ENCODE measurements at places on chromosomes 16 and 17.

DNA sequence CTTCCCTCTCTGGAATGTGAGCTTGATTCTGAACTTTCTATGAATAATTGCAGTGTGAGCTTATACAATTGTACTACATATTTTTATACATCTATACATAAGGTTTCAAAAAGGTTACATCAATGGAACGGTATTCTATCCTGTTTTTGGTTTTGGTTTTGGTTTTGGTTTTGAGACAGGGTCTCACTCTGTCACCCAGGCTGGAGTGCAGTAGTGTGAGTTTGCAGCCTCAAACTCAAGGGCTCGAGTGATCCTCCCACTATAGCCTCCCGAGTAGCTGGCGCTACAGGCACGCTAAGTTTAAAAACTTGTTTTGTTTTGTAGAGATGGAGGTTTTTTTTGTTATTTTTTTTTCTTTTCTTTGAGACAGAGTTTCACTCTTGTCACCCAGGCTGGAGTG lies 1.1 kb downstream of the CTRB1 start:
- no peak for DNase-seq

- DNase-seq = no peak
These were observed 19.7 kb downstream of the PHAF1 start for GRCh38 chr16:67129422-67129821.

GRCh38 chr16:67287960-67288359 lies 8.6 kb downstream of the PLEKHG4 start:
- no peak for DNase-seq

- peak; percentile 21 for DNase-seq
These were observed at the start of gene ABCA6 for GRCh38 chr17:69141431-69142174. TSS of gene ABCA6 (minus strand) at chr17:69141895. CDS start at chr17:69140703, 1,192 bp downstream.

DNA sequence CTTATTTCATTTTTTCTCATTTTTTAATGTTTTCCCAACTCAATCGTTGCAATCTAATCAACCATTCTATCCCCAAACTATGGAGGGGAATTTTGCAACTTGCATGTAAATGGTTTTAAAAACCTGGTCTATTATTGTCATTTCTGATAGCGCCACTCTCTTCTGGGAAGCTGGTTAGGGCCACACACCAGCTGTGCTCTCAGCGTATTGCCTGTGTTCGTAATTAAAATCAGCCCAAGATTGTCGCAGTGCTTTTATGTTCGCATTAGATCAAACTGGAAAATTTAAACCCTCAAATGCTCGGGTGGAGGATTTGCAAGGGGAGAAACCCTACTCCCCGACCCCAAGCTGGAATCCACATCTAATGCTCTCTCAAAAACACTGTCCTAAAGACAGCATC lies 123.5 kb upstream of the CACNG5 start:
- peak; percentile 45 for DNase-seq

DNA sequence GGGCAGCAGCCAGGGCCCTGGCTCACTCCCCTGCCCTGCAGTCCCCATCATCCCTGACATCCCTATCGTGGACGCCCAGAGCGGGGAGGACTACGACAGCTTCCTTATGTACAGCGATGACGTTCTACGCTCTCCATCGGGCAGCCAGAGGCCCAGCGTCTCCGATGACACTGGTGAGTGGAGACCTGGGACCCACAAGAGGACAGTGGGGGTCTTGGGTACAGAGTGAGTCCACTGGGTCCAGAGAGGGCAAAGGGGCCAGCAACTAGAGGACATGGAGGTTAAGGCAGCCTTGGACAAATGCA lies 12.6 kb downstream of the GALK1 start:
- no peak for DNase-seq

DNA sequence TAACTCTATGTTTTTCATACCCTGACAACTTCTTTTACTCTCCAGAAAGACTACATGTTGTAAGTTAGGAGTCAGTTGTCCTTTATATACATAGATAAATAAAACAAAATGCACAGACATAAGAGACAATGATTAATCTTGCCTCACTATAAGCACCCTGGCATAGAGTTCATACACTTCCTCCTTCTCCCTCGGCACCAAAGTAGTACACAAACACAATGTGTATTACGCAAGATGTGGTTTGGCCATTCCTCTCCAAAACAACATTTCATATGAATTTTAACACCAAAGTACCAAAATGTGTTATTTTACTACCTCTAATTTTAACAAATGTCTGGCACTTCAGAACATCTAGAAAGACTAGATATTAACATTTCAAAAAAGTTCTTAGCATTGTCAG lies 17.2 kb upstream of the SLFN11 start:
- DNase-seq = no peak

GRCh38 chr17:1644493-1645206 lies 882 bp downstream of the SCARF1 start:
- DNase-seq = no peak

GRCh38 chr16:67372664-67373063 lies 20.6 kb downstream of the TPPP3 start:
- peak; percentile 43 for DNase-seq

GRCh38 chr16:49822649-49823370 lies 33.1 kb downstream of the ZNF423 start:
- no peak for DNase-seq

DNA sequence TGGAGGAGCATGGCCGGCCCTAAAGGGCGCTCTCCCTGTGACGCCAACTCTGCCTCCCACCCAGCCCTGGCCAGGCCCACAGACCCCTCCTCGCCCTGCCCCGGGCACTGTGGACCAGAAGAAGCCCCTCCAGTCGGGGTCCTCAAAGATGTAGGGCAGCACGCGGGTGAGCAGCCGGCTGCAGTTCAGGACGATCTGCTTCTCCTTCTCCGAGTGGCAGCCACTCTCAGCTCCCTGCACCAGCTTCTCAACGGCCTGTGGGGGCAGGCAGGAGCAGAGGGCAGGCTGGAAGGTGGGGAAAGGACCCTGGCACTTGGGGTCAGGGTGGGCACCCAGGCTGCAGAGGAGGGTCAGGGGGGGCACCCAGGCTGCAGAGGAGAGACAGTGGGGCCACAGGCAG lies 8.9 kb downstream of the HID1 start:
- no peak for DNase-seq

DNA sequence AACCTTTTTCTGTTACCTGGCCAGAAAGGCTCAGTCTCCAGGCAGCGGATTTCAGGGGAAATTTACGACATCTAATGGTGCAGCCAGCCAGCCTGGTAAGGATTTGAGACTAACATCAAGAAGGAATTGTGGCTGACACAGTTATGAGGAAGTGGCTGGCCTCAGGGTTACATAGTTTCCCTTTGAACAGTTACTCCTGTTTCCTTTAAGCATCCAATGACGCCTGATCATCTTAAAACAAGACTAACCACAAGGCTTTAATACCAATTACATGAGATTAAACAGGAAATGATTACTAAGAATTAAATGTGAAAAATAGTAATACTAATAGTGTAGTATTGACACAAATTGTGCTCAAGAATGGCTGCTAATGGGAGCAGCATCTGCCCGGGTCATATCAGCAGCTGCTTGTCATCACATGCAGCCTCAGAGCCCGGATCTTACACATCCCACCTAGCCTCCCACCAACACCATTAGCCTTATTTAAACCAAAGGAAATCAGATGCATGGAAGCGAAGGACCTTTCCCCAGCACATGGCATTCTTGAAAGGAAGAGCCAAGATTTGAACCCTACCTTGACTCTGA lies 431.8 kb downstream of the PMP22 start:
- no peak for DNase-seq

DNA sequence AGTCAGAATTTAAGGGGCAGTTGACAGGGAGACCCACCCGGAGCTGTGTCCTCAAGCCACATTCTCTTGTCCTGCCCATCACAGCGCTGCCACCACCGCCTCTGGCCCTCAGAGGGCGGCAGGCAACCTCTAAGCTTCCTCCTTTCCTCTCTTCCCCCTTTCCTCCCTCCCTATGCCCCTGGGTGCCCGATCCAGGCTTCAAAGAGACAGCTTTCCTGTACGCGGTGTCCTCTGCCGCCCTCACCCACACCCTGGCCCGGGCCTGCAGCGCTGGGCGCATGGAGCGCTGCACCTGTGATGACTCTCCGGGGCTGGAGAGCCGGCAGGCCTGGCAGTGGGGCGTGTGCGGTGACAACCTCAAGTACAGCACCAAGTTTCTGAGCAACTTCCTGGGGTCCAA lies 23.5 kb downstream of the WNT9B start:
- DNase-seq = no peak

GRCh38 chr17:42809250-42809649 lies 10.6 kb downstream of the CNTD1 start:
- no peak for DNase-seq

Data from eye (tissue), 1 donor.